ENCODE measurements at places on chromosomes 7 and 10.

DNA sequence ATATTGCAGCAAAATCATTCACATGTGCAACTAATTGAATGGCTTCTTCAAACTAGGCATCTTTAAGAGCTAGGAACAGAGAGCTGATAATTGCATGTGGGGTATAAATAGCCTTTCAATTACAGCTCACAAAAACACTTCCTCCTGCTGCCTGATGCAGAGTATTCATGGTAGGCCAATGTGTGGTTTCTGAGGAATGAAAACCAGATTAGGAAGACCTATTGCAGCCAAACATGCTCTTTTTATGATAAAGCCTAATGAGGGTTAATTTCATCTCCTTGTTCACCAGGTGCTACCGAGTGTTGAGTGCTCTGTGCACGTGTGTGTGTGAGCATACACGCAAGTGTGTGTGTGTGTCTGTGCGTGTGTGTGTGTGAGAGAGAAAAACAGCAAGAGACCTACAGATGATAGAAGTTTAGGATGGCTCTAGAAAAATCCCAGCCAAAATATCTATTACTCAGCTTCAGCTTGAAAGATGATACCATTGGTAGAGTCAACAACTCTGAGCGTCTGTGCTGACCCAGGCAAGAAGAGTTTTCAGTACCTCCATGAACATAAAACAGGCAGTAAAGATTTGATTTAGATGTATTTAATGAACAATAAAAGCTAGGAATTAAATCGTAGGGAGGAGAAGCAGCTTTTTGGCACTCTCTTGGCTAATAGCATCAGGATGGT is 448.5 kb upstream of the ANKRD30A start:
- DNase-seq, result no peak

GRCh38 chr10:14068601-14069250 is 262.0 kb downstream of the FRMD4A start:
- DNase-seq, result no peak

DNA sequence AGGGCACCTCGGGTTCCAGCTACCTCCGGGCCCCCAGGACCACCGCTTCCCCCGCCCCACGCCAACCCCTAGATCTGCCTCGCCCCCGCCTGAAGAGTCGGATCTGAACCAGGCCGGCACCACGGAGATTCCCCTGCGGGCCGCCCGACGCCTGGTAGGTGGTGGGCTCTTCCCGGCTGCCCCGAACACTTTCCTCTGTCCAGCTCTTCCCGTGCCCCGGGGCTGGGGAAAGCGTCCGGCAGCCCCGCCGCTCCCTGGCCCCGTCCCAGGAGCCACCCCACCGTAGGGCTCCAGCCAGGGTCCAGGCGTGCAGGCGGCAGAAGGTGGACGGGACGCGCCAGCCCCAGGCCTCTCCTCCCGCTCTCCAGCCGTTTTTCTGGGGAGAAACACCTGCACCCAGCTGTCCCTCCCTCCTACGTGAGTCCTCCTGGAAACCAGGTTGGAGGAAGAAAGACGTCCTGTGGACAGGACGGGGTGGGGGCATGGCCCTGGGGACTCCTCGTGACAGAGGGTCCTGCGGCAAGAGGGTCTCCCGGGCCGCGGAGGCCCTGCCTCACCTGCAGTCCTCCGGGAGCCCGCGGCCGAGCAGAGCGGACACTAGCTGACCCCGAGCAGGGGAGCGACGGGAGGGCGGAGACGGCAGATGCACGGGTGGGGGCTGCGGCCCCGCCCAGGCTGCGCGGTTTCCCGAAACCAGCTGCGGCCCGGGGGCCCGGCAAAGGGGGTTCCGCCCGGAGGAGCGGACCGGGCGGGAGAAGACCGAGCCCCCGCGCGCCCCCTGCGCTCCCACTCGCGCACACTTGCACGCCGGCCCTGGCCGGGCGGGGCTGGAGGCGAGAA is at the start of gene TMEM176B:
TSS of gene TMEM176B (minus strand) at position 624 of the 840 bp plus-strand sequence. CDS start 3,795 bp downstream, outside the sequence.
- no peak for DNase-seq

- DNase-seq, result no peak
Observed at GRCh38 chr10:89352802-89353201, 25.0 kb downstream of the IFIT3 start.

DNA sequence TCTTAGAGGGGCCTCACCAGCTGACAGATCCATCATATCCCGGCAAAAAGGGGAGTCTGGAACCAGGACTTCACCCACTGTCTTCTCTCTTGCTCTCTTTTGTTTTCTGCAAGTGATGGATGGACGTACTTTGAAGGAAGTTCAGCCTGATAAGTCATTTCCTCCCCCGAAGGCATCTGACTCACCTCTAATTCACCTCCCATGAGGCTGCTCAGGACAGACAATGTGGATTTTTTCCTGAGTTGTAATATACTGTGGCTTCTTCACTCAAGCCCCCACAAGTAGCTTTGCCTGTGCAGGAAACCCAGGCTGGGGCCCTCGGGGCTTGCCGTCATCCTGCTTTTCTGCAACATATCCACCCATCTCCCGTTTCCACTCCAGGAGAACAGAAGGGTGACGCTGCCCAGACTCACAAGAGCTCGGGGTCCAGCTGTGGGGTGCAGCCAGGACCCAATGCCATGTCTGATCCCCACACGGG is 70.4 kb downstream of the ASB13 start:
- DNase-seq, result no peak

- DNase-seq, result no peak
Observed at GRCh38 chr10:38072552-38072951, 21.6 kb upstream of the ZNF37A start.

- DNase-seq, result no peak
Observed at GRCh38 chr10:107485019-107485418, 320.5 kb upstream of the SORCS1 start.

DNA sequence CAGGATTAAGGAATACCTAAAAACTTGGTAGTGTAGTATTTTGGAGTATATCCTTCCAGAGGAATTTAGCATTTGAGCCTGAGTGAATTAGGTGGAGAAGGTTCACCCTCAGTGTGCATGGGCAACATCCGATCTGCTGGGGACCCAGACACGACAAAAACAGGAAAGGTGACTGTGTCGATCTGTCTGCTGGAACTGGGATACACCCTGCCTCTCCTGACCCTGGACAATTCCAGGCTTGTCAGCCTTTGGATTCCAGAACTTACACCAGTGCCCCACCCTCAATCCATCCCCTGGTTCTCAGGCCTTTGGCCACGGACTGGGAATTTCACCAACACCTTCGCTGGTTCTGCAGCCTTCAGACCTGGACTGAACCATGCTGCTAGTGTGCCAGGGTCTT is 41.9 kb downstream of the PTPRE start:
- no peak for DNase-seq

DNA sequence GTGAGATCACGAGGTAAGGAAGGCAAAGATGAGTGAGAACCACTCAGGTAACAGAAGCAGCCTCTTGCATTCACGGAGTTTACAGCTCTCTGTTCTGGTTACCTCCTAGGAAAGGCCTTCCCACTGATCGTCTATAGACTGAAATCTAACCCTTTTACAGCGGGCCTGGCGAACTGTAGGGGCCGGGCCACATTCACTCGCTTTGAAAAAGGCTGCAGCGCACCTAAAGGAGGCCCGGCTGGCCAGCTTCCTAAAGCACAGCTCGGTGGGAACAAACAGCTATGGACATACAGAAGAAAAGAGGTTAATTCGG is 565 bp downstream of the ATP5MK start:
- no peak for DNase-seq

DNA sequence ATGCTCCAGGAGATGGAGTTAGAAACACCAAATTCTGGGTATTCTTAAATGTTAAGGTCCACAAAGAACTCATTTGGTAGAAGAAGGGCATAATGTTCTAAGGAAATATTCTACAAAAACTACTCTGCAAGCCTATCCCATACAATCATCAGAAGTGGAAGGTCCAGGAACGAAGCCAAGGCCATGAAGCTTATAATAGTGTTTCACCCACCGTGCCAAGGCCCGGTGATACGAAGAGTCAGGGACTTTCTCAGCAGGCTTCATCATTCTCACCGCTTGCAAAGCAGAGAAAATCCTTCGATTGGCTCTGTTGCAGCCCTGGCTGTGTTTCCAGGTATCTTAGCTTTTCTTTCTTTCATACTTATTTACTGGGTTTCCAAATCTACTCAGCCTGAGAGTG is 351.9 kb upstream of the CELF2 start:
- DNase-seq, result no peak

GRCh38 chr10:102714621-102715455 is at the start of gene SFXN2:
TSS of gene SFXN2 (plus strand) at chr10:102714636. CDS start at chr10:102726637, 12,001 bp downstream.
- no peak for DNase-seq

- DNase-seq, result no peak
Observed at GRCh38 chr7:24884401-24884800, 95.6 kb downstream of the OSBPL3 start.

GRCh38 chr7:128810473-128810872 is 18.7 kb downstream of the CCDC136 start:
- no peak for DNase-seq

- no peak for DNase-seq
Observed at GRCh38 chr10:3785851-3786271, 852 bp upstream of the KLF6 start.

GRCh38 chr7:3037259-3037658 is 6.4 kb downstream of the CARD11 start:
- no peak for DNase-seq

- no peak for DNase-seq
Observed at GRCh38 chr10:47262606-47263533, 37.1 kb upstream of the GDF10 start.

- no peak for DNase-seq
Observed at GRCh38 chr10:33483124-33483815, 148.8 kb upstream of the NRP1 start.

DNA sequence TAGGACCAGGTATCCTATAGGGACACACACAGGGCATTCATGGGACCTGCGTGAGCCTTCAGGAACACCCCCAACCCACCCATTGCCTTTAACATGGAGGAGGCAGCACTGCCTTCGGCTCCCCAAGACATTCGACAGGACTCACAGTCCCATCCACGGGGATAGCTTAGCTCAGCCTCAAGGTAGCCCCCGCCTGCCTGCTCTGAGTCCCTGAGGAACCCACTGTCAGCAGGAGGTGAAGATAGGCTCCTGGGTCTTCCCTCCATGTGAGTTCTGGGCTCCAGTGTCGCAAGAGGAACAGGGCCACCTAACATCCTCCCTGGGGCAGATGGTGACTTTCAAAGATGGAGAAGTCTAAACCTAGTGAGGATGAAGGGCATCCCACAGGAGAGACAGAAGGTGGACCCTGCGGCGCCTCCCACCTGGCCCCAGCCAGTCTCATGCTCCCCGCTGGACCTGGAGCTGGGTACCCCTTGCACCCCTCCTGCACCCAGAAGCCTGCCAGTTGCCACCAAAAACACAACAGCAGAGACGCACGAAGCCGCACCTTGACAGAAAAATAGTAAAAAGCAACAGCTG is 4.9 kb upstream of the ADIRF start:
- no peak for DNase-seq

GRCh38 chr7:28155019-28155660 is 25.5 kb downstream of the JAZF1 start:
- DNase-seq, result no peak

GRCh38 chr7:73909051-73909941 is 48.3 kb downstream of the TMEM270 start:
- no peak for DNase-seq

GRCh38 chr7:137000621-137001020 is 132.2 kb downstream of the CHRM2 start:
- no peak for DNase-seq

DNA sequence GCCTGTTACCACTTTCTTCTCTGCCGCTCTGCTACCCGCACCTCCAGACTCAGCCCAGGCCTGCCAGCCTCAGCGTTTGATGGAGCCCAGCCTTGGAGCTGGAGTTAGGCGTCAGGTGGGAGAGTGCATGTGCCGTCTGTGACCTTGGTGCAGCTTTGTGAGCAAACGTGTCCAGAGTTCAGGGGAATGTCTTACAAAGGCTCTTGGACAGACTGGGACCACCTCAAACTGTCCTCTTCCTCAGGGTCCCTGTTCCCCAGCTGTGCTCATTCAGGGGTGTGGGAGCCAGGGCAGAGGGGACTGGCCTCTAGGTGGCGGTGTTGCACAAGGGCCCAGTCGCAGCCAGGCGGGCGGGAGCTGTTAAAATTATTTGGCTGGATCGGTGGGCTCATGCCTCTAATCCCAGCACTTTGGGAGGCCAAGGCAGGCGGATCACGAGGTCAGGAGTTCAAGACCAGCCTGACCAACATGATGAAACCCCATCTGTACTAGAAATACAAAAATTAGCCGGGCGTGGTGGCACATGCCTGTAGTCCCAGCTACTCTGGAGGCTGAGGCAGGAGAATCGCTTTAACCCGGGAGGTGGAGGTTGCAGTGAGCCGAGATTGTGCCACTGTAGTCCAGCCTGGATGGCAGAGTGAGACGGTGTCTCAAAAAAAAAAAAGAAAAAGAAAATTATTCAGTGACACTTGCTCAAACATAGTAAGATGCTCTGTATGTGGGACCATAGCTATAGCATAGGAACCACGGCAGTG is 89.2 kb downstream of the ADCY1 start:
- no peak for DNase-seq

DNA sequence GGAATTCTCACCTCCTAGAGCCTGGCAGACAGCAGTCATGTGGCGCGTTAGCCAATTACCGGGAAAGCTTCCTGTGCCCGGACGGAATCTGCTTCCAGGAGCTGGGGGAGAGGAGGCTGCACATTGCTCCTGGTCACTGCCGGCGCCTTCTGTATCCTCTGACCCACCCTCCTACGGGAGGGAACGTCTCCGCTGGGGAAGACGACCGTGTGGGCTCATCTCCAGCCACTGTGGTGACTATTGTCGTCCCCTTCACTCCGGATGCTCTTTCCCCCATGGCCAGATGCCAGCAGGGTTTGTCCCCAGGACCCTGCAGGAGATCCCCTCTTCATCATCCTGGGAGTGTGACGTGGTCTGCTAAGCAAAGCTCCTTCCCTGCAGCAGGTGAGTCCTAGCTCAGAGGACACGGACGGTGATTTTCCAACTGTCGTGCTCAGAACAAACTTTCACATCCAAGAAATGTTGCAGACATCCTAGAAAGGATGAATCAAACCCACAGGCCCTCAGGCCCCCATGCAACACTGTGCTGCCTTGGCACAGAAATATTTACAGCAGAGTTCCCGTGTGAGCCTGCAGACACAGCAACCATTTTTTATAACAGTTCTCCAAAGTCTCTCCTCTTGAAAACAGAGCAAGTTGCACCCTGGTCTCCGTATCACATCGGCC is 29.6 kb upstream of the FAM20C start:
- DNase-seq, result no peak

DNA sequence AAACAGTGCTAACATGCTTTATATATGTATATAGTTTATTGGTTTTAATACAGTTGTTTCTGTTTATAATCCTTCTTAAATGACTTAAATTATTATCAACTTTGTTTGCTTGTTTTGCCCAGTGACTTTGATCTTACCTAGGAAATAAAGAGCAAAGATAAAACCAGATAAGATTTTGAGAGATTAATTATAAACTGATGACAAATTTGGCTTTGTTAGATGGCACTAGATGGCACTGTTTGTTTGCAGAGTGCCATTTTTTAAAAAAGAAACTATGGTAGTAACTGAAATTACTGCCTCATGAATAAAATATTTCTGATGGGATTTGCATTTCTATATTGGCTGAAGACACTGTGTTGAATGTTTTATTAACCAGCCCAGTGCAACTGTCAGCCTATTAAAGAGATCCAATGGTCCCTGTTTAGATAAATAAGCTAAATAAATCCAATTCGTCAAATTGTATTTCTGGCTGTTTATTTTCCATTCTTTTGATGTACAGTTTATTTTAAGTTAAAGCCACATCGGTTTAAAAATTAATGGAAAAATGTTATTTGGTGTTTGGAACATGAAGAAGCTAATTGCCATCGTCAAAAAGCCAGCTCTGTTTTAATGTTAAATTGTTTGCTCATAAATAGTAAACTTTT is 28.7 kb downstream of the VTI1A start:
- DNase-seq, result no peak

- no peak for DNase-seq
Observed at GRCh38 chr10:26372513-26373354, 65.4 kb upstream of the APBB1IP start.
